ENCODE measurements at places on chromosomes 16 and 17. TPM values are rescaled to one million over a fixed set of nuclear protein-coding genes. Genes with fewer than 3 reads are reported as not detected.

ARHGDIG gene
- not detected for total RNA-seq

SMIM22 gene
- total RNA-seq, result 1.2 TPM

ABCC12 gene
- total RNA-seq, result 0.25 TPM

CNGB1 gene
- under 0.01 TPM for total RNA-seq

CDRT15L2 gene
- not detected for total RNA-seq

RHBDL3 gene
- 0.17 TPM for total RNA-seq

CTF1 gene
- total RNA-seq, result not detected

TMEM186 gene
- total RNA-seq, result 6.5 TPM

MEIOC gene
- total RNA-seq, result not detected

PPM1E gene
- total RNA-seq, result 0.25 TPM

CD300E gene
- 0.75 TPM for total RNA-seq

KRTAP2-1 gene
- not detected for total RNA-seq

CES3 gene
- 28.3 TPM for total RNA-seq

HOXB7 gene
- total RNA-seq, result 0.28 TPM

OR4D1 gene
- under 0.01 TPM for total RNA-seq

SLC2A4 gene
- total RNA-seq, result 10.6 TPM

TEKT1 gene
- total RNA-seq, result not detected

OTOP2 gene
- total RNA-seq, result not detected

SYCE1L gene
- total RNA-seq, result not detected

CX3CL1 gene
- total RNA-seq, result 5.9 TPM

KRTAP4-5 gene
- not detected for total RNA-seq

ZFHX3 gene
- total RNA-seq, result 3.5 TPM

OR3A3 gene
- not detected for total RNA-seq

SEPTIN1 gene
- 0.42 TPM for total RNA-seq

MARCHF10 gene
- not detected for total RNA-seq

SLC12A3 gene
- total RNA-seq, result not detected

KRTAP9-8 gene
- not detected for total RNA-seq

ZPBP2 gene
- total RNA-seq, result not detected

C16orf96 gene
- 0.25 TPM for total RNA-seq

BAHCC1 gene
- 3.2 TPM for total RNA-seq

SMIM36 gene
- total RNA-seq, result not detected

PIK3R5 gene
- 7.8 TPM for total RNA-seq

MT2A gene
- 45.8 TPM for total RNA-seq

RABEP2 gene
- 7.5 TPM for total RNA-seq

ABCA9 gene
- 18.9 TPM for total RNA-seq

CARD14 gene
- 0.25 TPM for total RNA-seq

EDC4 gene
- 22.9 TPM for total RNA-seq

SEPTIN12 gene
- total RNA-seq, result not detected

REXO5 gene
- total RNA-seq, result 10.6 TPM

NECAB2 gene
- total RNA-seq, result not detected
